ENCODE measurements at places on chromosomes 13 and 19.

DNA sequence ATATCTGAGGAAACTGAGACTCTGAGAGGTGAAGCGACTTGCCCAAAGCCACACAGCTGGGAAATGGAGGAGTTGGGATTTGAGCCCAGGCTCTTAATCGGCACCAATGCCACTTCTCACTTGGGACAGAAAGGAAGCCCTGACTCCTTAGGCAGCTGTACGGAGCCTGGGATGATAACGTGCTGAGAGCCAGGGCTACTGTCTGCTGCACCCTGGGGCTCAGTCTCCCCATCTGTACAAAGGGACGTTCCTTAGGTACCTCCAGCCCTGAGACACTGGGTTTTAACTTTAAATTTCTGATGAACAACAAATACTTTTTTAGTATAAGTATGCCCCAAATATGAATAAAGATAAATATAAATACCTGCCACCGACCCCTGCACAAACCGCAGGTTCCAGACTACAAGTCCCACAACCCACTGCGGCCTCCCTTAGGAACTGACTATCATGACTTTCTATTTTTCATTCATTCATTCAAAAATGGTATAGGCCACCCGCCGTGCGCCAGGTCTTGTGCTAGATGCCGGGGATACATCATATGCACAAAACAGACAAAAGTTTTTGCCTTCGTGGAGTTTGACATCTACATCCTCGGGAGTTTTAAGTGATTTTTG lies 776 bp upstream of the NCLN start:
- DNase-seq: peak; percentile 35

DNA sequence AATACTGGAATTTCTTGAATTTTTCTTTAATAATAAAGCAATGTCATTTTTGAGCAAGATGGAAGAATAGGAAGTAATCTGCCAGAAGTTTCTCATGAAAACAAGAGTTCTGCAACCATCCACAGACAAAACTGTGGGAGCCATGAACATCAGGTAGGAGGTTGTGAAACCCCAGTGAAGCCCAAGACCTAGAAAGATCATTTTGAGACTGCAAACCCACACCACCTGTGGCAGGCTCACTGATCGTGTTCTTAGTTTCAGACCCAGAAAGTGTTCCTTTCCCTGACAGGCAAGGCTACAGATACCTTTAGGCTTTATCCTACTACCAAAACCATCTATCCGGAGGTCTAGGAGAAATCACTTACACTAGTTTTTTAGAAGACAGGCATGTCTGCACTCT lies 2189.8 kb upstream of the PCDH20 start:
- no peak for DNase-seq

GRCh38 chr19:7648265-7649014 lies 11.5 kb downstream of the STXBP2 start:
- DNase-seq: no peak

DNA sequence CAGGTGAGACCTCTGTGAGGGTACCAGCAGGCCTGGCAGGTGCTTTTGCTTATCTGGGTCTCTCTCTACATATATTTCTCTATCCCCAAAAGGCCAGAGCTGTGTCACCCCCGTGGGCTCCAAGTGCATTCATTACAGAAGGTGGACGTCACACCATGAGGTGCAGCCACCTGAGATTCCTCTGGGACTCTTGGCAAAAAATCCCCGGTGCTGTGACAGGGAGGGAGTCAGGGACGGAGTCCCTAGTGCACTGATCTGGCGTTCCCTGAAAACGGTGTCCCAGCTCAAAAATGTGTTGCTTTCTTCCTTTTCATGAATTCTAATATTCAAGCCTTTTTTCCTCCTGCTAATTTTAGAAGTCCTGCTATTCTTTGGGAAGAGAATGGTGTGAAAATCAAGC lies 13.5 kb downstream of the TSHZ3 start:
- DNase-seq: no peak

DNA sequence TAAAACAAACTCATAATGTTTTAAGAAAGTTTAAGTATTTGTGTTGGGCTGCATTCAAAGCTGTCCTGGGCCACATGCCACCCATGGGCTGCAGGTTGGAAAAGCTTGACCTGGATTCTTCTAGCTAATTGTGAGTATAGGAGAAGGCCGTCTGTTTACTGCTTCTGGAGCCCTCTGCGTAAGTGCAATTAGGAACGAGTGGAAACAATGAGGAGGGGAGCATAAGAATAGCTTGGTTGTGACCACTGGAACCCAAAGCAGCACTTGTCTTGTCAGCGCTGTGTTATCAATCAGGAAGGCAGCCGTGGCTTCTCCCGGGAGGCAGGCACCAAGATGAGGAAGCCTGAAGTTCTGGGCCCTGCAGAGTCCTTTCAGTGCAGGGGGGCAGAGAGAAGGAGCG lies 110.4 kb upstream of the MBNL2 start:
- no peak for DNase-seq

DNA sequence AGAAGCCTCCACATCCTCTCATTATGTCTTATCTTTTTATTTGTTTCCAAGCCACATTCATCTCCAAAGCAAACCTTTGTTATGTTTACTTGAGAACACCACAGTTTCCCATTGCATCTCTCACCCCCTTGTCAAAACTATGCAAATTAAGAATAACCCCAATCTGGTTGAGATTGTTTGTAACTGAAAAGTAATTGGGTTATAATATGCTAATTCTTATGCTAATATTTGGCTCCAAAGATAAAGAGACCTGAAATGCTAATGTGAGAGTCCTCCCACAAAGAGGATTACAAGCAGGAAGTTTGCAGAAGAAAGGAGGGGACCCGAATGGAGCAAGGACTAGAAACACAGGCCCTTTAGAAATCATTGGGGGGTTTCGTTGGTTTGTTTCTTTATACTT lies 92.9 kb upstream of the UBL3 start:
- DNase-seq: no peak

DNA sequence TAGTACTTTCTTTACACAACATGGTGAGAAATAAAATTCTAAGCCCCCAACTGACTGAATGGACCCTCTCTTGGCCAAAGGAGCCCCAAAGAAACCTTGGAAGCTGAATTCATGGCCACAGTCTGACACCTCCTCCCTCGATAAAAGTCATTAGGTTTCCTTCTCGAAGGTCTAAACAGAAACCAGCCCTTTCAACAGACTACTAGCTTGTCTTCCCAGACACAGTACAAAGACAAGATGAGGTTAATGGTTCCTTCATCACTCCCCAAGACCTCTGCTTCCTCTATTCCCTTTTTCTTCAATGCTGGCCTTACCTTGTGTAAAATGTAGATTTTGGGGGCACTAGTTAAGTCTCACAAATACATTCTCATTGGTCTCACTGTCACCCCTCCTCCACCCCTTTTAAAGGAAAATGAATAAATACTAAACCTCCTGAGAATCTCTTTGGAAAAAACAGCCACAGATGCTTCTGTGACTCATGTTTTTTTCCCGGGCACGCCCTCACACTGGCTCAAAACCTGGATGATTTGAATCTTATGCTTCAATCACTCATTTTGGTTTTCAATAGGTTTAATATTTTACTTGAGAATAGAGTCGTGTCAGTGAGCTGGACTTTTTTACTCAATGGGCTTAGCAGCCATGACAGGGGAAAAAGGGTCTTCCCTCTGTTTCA lies 65.8 kb upstream of the MED4 start:
- DNase-seq: no peak

GRCh38 chr19:4014541-4015491 lies 7.3 kb downstream of the PIAS4 start:
- DNase-seq: no peak

GRCh38 chr13:54643863-54644262 lies 1615.2 kb downstream of the OLFM4 start:
- DNase-seq: no peak

GRCh38 chr19:15101479-15102082 lies 5.6 kb upstream of the SYDE1 start:
- no peak for DNase-seq

GRCh38 chr13:71213252-71213821 lies 653.7 kb downstream of the DACH1 start:
- DNase-seq: no peak

DNA sequence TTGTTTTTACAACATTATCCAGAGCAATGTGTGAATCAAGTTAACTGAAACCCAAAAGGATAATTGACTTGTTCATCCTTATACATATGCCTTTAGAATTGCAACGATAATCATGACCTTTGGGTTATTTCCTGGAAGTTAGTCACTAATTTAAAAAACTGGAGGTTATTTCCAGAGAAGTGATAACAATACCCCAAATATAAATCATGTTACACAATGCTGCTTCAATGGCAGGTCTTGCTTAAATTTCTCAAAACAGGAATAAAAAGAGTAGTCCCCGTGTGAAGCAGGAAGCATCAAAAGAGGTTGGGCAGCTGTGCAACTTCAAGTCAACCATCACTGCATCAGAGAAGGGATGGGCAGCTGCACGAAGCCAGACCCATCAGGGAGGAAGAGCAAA lies 134.4 kb downstream of the EFNB2 start:
- DNase-seq: no peak

GRCh38 chr13:103694471-103694870 lies 628.3 kb upstream of the SLC10A2 start:
- DNase-seq: no peak

GRCh38 chr13:102380012-102380411 lies 21.8 kb downstream of the FGF14 start:
- no peak for DNase-seq

GRCh38 chr13:95509521-95510310 lies 42.8 kb upstream of the CLDN10 start:
- DNase-seq: no peak

DNA sequence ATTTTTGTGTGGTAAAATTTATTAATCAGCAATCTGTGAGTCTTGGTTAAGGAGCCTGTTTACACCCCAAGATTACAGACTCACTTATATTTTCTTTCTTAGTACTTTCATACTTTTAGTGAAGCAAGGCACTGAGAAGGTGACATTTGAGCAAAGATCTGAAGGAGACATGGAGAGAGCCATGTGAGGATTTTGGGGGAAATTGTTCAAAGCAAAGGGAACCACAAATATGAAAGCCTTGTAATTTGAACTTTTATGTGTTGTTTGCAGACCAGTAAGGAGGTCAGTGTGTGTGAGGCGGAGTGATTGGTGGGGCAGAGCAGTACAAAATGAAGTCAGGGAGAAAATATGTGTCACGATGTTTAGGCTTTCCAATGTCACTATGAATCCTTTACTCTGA lies 140.7 kb upstream of the KLF12 start:
- no peak for DNase-seq

DNA sequence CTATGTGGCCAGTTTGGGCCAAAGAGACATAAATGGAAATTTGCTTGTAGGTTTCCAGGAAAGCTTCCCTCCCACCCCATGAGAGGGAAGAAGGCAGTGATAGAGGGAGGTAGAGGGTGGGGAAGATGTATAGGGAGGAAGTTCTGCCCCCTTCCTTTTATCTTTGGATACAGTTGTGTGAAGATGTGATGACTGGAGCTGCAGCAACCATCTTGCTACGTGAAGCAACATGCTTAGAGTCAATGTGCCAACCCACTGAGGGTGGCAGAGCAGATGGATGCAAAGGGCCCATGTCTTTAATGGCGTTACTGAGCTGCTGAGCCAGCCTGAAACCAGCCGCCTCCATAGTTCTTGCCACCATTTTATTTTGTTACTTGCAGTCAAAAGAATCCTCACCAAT lies 10.7 kb downstream of the VSIG10L start:
- DNase-seq: no peak

GRCh38 chr19:4518345-4519171 lies at the start of gene PLIN4:
Gene PLIN4 (minus strand): TSS chr19:4518486. CDS start chr19:4518272, 214 bp downstream.
- no peak for DNase-seq

- no peak for DNase-seq
These were observed 1.6 kb upstream of the POU4F1 start for GRCh38 chr13:78604782-78605611.

DNA sequence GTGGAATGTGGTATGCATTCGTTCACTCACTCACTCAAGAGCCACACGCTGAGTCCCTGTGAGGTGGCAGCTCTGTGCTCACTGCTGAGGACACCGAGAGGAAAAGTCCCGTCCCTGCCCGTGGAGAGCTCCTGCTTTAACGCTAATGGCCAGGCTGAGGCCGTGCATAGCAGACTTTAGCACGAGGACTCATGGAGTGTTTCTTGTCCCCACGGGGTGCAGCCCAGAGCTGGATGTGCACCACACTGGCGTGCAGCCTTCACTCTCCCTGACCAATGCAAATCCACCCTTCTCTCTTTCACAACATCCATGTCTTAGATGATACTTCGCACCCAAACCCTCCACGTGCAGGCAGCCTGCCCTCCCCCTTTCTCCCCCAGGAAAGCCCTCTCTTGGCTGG lies 159.6 kb upstream of the ZNF536 start:
- DNase-seq: no peak

GRCh38 chr13:63161219-63161618 lies 1745.6 kb upstream of the PCDH20 start:
- DNase-seq: no peak

GRCh38 chr19:2309734-2310362 lies 1.9 kb upstream of the LINGO3 start:
- no peak for DNase-seq

DNA sequence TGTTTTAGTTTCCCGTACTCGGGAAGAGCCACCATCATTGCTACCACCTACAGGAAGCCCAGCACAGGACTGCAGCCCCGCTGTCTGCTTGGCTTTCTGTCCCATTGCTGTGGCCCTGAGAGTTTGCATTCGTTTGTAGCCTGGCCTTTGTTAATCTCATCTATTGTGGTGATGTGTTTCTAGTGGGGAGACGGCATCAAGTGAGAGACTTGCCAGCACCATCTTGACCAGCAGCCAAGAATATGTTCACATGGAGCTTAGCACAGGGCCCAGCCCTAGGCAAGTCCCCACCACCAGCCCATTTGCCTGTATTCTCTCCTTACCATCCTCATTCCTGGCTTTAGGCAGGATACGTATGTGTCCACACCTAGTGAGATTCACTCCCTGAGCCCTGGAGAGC lies 17.3 kb upstream of the OVOL3 start:
- no peak for DNase-seq

- peak; percentile 91 for DNase-seq
These were observed 1.7 kb upstream of the PPP1R37 start for GRCh38 chr19:45091031-45091923.

GRCh38 chr13:30572859-30573275 lies 44.9 kb upstream of the USPL1 start:
- DNase-seq: no peak

DNA sequence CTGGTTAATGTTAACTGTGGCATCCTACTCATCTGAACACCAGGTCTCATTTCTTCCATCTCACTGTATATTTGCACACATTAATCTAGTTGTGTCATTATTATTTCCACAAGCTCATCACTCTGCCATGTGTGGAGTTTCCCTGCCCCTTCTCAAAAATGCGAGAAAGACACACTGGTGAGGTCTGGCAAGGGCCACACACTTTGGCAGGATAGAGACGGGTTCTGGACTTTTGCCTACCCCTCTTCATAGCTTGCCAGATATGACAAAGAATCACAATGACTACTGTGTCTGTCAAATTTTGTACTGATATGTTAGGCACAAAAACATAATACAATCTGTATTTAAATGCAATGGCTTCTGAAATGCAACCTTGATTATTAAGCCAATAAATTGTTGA lies 12.9 kb downstream of the GPR12 start:
- no peak for DNase-seq

- DNase-seq: no peak
These were observed 5.3 kb downstream of the PODNL1 start for GRCh38 chr19:13932911-13933393.
